ENCODE measurements at places on chromosomes 5 and 9. TPM values are rescaled to one million over a fixed set of nuclear protein-coding genes. Genes with fewer than 3 reads are reported as not detected.

Gene ISL1
- not detected for total RNA-seq

Gene PSIP1
- 67.7 TPM for total RNA-seq

Gene PTPRD
- 3.2 TPM for total RNA-seq

Gene NRARP
- total RNA-seq = 82.2 TPM

- no peak for DNase-seq
These were observed 15.7 kb downstream of the NUDT12 start for GRCh38 chr5:103546858-103547257.

GRCh38 chr5:78221964-78222451 lies 72.5 kb downstream of the AP3B1 start:
- DNase-seq = peak; percentile 9

GRCh38 chr9:91518462-91518861 lies 94.8 kb upstream of the NFIL3 start:
- DNase-seq = no peak

DNA sequence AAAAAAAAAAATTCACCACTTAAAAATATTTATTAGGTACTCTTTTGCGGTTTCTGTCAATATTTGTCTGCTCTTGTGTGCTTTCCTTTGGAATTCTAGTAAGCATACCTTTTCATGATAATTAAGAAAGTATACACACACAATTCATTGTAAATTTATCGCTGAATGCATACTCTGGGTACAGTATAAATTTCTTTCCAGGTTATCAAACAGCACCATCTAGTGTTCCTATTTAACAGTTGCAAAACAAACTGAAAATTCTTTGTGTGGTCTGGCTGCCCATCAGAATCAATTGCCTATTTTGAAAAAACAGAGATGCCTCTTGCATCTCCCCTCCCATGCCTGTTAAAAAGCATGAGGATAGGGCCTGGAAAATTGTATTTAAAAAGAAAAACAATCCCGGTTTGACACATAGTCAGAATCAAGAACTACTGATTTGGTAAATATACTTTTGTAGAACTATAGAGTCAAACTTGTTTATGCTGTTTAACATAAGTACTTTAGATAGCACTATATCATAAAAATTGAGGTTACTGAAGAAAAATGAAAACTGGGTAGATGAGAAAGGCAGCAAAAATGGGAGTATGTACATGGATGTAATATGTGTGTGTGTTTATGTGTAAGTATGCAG lies 16.2 kb downstream of the PGGT1B start:
- peak; percentile 61 for DNase-seq

GRCh38 chr9:127153501-127153900 lies 31.1 kb upstream of the ANGPTL2 start:
- DNase-seq = no peak

Gene KIF4B
- total RNA-seq = 0.17 TPM

- peak; percentile 76 for DNase-seq
These were observed 73.7 kb upstream of the ERCC6L2 start for GRCh38 chr9:95801797-95802196.

DNA sequence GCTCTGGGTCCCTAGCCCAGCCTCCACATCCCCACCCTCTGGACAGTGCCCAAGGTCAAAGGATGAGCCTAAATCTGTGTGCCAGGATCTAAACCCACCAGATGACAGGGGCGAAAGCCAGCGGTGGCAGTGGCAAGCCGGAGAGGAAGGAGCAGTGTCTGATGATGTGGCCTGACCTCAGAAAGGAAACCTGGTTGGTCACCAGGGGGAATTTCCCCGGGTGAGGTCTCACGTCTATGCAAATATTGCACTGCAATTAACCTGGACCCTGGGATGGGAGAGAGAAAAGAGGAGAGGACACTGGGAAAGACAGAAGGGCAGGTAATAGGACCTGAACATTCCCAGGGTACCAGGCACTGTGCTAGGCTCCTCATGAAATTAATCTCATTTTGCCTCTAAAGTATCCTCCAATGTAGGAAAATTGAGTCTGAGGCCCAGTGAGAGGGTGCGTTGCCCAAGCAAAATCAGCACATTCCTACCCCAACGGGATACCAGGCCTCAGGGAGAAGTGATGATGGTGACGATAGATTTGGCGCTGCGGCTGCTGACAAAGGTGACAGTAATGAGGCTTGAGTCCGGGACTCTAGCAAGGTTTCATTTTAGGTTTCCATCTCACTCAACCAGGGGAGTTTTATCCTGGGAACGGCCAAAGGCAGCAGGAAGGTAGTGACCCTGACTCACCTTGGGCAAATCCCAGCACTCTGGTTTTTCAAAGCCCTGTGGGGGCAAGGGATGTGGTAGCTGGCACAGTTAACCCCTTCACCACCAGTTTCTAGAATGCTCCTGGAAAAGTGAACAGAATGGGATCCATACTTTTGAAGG lies 13.4 kb upstream of the TNIP1 start:
- peak; percentile 44 for DNase-seq

Gene NCS1
- 12.3 TPM for total RNA-seq

- DNase-seq = no peak
These were observed 145.3 kb downstream of the TTLL11 start for GRCh38 chr9:121947775-121948174.

DNA sequence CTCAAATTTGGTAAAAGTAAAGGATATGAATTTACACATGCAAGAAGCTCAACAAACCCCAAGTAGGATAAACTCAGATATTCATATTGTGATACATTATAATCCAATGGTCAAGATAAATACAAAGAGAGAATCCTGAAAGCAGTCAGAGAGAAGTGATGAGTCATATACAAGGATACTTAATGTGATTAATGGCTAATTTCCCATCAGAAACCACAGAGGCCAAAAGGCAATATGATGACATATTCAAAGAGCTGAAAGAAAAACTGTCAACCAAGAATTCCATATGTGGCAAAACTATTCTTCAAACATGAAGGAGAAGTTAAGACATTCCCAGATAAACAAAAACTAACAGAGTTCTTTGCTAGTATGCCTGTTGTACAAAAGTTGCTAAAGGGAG lies 19.5 kb upstream of the IRF1 start:
- peak; percentile 34 for DNase-seq

Gene CD14
- total RNA-seq = 3.2 TPM

All from dermis blood vessel endothelial cell (primary cell).